ENCODE measurements at places on chromosomes 1 and 21.

DNA sequence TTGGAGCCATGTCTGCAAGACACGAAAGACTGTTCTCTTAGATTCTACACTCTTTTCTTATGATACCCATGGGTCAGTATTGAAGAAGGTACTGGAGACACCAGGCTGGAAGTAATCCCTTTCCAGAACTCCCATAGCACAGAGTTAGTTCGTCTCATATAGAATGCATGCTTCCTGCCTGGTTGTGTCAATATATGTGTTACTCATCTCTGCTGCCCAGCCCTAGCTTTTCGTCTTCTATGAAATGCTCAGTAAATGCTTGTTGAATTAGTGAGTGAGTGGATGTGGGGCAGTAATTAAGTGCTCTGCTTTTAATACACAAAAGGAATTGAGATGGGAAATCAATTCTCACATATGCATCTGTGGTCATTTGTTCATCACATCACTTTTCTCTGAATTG is 32.1 kb downstream of the ADCY10 start:
- no peak for DNase-seq

DNA sequence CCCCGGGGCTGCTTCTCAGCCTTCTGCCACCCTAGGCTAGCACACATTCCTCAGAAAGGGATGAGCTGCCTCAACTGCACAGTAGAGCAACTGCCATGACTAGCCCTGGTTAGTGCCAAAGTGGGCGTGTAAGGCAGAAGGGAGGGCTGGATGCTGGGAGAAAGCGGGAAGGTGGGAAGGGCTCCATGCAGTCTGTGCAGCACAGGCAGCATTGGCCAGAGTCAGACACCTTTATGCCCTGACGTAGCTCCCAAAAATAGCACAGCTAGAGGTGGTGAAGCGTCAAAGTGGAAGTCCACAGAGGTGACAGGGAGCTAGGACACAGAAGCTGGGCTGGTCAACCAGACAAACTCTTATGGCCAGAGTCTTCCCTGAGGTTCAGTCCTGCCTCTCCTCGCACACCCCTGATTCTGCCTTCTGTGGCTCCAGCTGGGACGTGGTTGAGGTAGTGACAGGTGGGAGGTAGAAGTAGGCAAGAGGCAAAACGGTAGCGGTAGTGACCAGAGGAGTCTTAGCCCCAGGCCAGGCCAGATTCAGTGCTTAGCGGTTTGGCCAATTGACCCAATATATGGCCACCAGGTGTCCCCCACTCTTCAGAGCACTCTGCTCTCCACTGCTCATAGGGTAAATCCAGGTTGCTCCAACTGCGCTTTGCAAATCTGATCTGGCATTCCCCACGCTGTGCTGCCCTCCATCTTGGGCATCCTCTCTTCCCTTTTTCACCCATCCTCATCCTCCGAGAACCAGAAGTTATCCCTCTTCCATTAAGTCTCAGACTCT is 45.6 kb downstream of the DDX20 start:
- DNase-seq = no peak

DNA sequence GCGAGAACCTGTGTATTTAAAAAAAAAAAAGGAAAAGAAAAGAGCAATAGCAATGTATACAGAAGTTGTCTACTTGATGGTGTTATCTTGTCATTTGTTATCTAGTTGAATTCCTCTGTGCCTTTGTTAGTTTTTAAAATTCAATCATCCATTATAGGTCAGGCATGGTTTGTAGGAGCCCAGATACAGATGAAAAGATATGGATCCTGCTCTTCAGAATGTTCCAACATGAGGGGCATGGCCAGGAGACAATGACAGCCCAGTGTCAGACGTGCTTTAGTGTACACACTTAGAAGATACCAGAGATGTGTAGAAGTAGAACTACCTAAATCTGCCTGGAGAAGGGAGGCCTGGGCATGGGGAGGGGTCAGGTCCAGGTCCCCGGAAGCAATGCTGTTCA is 16.6 kb downstream of the MTARC2 start:
- no peak for DNase-seq

GRCh38 chr1:69409731-69410456 is 157.8 kb upstream of the LRRC7 start:
- no peak for DNase-seq

- DNase-seq = peak; percentile 72
These were observed 10.0 kb downstream of the NCF2 start for GRCh38 chr1:183580281-183580682.

DNA sequence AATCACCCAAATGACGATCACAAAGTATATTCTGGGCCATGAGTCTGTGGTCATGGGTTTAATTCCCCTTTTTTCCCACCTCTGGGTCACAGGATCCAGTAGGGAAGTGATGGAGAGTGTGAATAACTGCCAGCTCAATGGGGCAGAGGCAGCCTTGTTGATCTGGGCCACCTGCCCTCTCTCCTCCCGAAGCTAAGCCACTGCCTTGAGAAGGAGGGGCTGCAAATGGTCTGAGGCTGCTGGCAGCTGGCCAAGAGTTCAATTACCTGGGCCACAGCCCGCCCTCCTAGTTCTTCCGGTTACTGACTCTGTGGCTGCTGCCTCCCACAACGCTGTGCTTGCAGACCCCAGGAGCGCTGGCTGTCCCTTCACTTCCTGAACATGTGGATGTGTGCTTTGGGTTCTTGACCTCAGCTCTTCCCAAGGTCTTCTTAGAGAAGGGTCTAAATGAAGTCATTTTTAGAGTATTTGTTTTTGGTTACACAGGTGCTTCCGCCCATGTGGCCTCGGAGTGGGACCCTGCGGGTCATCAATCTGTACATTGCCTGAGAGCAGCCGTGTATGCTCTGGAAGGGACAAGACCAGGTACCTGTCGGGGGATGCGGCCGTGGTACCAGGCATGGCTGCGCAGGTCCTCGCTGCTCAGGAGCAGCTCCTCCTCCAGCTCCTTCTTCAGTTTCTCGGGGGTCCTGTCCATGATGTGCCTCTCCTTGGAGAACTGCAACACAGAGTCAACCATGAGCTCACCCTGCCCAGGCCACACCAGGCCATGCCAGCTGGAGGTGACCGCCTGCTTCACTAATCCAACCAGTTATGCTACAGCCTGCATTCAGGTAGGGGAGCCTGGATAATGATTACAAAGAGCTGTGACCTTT is 89.7 kb downstream of the BCAR3 start:
- DNase-seq = peak; percentile 91

GRCh38 chr1:46288485-46289133 is 14.8 kb downstream of the LRRC41 start:
- DNase-seq = peak; percentile 86
